Cerebellar nuclear complex (tissue), 1 donor: ENCODE measurements at places on chromosomes 7 and 10.

DNA sequence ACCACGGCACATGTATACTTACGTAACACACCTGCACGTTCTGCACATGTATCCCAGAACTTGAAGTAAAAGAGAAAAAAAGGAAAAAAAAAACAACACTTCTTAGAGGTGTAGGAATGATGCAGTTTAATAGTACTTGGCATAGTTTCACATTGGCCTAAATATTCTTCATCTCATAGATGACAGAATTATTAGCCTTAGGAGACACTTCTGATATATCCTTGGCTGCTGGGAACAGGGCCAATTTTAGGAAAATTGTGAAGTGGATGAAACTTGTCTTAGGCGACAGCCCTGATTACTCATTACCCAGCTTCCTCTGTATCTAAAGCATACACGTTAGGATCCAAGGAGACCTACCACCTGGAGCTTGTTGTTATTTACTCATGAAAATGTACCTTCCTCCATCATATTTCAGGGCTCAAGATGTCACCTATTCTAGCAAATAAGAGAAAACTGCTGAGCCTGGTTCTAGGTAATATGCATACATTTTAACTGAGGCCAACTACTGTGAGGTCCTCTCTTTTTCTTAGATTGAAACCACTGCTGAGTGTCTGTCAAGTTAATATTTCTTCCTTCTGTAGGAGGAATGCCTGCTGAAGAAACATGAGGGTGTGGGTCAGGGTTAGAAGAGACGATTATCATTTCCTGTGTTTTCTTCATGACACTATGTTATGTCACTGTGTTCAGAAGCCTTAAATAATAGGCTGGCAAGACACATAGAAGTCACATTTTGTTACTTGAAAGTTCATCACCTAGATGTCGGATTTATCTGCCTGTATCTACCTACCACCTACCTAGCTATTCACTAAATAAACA is 44.3 kb downstream of the CPED1 start:
- DNase-seq: no peak

DNA sequence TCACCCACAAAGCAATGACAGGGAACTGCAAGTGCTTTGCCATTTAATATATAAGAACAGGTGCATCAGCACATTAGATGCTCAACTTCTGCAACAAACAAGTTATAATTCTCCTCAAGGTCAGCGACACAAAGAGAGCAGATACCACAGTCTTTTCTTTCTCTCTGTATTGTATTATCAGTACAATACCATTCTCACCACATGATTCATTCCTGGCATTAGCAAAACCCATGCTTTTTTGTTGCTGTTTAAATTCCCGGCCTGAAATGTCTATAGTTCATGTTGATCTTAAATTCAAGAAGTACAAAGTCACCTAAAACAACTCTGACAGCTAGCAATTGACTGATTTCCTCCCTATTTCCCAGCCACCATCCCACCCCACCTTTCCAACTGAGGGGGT is 111.8 kb upstream of the FEZF1 start:
- DNase-seq: no peak

GRCh38 chr10:101321073-101321472 is 32.9 kb upstream of the BTRC start:
- no peak for DNase-seq

- no peak for DNase-seq
Measured at GRCh38 chr7:138015096-138015495, 13.2 kb upstream of the CREB3L2 start.

GRCh38 chr10:43202657-43203447 is 64.0 kb downstream of the RASGEF1A start:
- DNase-seq: no peak

GRCh38 chr7:41020056-41020455 is 682.8 kb downstream of the INHBA start:
- no peak for DNase-seq

GRCh38 chr10:33776419-33777070 is 442.1 kb upstream of the NRP1 start:
- no peak for DNase-seq

DNA sequence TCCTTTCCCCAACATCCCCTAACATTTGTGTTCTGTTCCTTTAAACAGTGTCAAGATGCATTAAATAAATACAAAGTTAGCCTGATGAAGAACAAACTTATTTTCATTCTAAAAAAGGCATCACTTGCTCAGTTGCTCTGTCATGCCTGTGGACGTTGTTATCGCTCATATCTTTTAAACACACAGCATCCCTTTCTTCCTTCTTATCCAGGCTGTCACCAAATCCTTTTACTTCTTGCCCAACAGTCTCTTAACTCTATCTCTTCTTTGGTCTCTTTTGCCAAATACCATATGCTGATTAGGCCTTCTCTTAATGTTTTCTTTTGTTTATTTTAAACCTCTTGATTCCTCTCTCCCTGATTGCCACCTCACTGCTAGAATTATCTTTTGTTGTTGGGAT is 43.9 kb downstream of the DKK1 start:
- DNase-seq: no peak

DNA sequence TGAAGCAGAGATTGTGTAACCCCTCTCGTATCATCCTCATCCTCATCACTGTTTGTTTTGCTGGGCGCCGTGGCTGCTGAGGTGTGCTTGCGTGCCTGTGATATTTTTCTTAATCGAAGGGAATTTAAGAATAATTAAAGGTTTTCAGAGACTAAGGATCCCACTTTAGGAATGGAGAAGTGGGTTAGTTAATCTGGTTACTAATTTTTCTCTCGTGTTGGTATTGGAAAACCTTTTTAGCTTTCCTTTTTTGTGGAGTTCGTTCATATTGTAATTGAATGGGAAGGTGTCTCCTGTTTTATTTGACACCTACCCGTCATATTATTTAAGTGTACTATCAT is 1.3 kb downstream of the UBN2 start:
- no peak for DNase-seq
